ENCODE measurements at places on chromosomes 12 and 14.
A peak's percentile ranks its signal among the peaks of the same experiment; 100 is the strongest.

- H3K36me3 ChIP-seq = no peaks in the 10 kb centered on the region
- peaks cover 31% of the 10 kb centered on the region for H3K27me3 ChIP-seq
- H3K4me1 ChIP-seq = no peaks in the 10 kb centered on the region
- no peak for DNase-seq
These were observed 5.1 kb upstream of the SIX1 start for GRCh38 chr14:60654334-60654821.

DNA sequence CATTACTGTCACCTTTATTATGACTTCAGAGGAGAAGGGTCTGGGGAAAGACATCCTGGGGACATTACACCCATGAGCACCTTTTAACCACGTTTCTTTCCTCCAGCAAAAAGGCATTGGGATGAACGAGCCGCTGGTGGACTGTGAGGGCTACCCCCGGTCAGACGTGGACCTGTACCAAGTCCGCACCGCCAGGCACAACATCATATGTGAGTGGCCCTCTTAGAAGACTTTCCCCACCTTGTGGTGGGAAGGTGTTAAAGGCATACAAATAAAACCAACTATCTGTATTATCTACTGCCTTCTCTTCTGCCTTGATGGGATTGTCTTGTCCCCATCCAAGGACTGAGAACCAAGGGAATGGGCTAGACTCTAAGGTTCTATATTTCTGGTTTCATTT is 6.0 kb downstream of the PSMD9 start:
- no peaks in the 10 kb centered on the region for H3K27me3 ChIP-seq
- no peak overlapping the region for H3K4me3 ChIP-seq
- peak overlapping the region; percentile 35 for H3K27ac ChIP-seq
- H3K4me1 ChIP-seq = peaks cover 12% of the 10 kb centered on the region
- H3K36me3 ChIP-seq = no peaks in the 10 kb centered on the region

GRCh38 chr12:10235761-10236631 is 23.3 kb downstream of the GABARAPL1 start:
- H3K4me1 ChIP-seq = peaks cover 12% of the 10 kb centered on the region
- H3K27me3 ChIP-seq = peaks cover 29% of the 10 kb centered on the region
- no peaks in the 10 kb centered on the region for H3K36me3 ChIP-seq
- DNase-seq = peak; percentile 57
- no peak overlapping the region for H3K27ac ChIP-seq
- H3K4me3 ChIP-seq = no peak overlapping the region

- H3K27me3 ChIP-seq = no peaks in the 10 kb centered on the region
- no peaks in the 10 kb centered on the region for H3K36me3 ChIP-seq
- no peak for DNase-seq
These were observed 18.7 kb downstream of the FBXL14 start for GRCh38 chr12:1575408-1576401.

DNA sequence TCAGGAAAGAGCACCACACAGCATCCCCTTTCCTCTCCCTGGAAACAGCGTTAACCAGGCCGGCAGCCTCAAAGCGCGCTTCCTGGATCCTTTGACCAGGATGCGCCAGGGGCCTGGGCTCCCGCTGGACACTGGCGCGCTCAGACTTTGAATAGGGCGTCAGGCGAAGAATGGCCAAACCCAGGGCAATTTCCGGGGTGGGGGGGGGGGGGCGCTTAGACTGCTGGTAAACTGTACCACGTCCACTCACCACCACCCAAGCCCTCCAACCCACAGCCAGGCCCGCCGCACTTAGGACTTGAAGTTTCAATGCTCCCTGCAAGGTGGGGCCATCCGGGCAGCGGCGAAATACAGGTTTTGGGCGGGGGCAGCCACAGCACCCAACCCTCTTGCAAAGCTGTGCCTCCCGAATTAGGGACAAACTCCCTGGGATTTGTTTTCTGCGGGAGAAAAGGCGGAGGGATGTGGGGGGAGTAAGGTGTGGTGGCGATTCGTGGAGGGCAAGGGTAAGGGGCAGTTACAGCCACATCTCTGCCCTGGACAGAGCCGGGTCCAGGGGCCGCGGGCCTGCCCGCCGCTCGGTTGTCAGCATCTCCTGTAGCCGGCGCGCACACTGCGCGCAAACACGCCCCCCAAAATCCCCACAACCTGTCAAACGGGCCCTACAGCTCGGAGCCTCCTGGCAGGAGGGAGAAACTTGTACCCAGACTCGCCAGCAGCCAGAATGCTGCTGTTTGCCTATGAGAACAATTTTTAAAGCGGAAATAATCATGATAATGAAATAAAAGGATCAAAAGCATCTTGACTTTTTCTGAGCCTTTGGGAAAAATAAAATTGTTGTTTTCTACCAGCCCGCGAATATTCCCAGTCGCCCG is 958 bp downstream of the RTN1 start:
- no peak overlapping the region for H3K4me3 ChIP-seq
- no peak for DNase-seq
- H3K27ac ChIP-seq = no peak overlapping the region
- H3K4me1 ChIP-seq = no peaks in the 10 kb centered on the region

GRCh38 chr12:119687406-119687805 is 19.5 kb downstream of the PRKAB1 start:
- no peak overlapping the region for H3K4me3 ChIP-seq
- H3K4me1 ChIP-seq = 0 out of 2 replicates have a peak, but pooled peaks cover 2% of the 10 kb centered on the region
- no peak overlapping the region for H3K27ac ChIP-seq
- H3K27me3 ChIP-seq = no peaks in the 10 kb centered on the region

DNA sequence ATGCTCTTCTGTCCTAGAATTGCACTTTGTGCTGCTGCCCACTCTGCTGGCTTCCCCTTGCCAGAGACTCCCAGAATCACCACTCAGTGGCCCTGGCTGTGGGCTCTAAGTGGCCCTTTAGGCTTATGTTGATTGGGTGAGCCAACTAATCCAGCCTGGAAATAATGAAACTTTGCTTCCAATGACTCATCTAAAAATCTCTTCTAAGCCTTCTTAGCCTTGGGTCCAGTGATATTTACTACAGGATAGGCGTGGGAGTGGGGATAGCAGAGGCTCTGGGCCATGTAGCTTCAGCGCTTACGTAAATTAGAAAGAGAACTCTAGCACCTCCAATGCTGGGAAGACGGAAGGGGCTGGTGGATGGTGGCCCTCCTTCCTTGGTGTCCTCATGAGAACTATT is 137.9 kb downstream of the TTC8 start:
- no peak overlapping the region for H3K27ac ChIP-seq
- no peak for DNase-seq
- no peaks in the 10 kb centered on the region for H3K27me3 ChIP-seq
- no peak overlapping the region for H3K4me3 ChIP-seq
- H3K4me1 ChIP-seq = no peaks in the 10 kb centered on the region

DNA sequence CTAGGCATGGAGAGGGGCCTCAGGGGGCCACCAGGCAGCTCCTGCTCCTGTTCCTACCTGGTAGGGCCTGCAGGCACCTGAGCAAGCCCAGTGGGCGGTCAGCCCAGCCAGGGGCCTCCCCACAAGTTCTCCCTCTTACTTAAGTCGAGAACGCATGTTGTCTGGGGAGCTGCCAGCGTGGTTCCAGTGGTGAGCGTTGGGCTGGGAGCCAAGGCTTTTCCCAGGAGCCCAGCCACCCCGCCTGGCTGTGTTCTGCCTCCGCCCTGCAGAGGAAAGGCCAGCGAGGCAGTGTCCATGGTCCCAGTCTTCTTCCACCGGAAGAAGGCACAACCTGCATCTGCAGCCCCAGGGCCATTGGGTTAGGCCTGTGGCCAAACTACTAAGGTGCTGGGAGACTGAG is 1.4 kb downstream of the C14orf180 start:
- no peak overlapping the region for H3K27ac ChIP-seq
- no peaks in the 10 kb centered on the region for H3K4me1 ChIP-seq
- no peaks in the 10 kb centered on the region for H3K36me3 ChIP-seq
- H3K27me3 ChIP-seq = peaks cover 14% of the 10 kb centered on the region

GRCh38 chr14:63910583-63911363 is 58.0 kb downstream of the SYNE2 start:
- DNase-seq = no peak
- H3K36me3 ChIP-seq = no peaks in the 10 kb centered on the region
- no peak overlapping the region for H3K27ac ChIP-seq
- H3K4me3 ChIP-seq = no peak overlapping the region

DNA sequence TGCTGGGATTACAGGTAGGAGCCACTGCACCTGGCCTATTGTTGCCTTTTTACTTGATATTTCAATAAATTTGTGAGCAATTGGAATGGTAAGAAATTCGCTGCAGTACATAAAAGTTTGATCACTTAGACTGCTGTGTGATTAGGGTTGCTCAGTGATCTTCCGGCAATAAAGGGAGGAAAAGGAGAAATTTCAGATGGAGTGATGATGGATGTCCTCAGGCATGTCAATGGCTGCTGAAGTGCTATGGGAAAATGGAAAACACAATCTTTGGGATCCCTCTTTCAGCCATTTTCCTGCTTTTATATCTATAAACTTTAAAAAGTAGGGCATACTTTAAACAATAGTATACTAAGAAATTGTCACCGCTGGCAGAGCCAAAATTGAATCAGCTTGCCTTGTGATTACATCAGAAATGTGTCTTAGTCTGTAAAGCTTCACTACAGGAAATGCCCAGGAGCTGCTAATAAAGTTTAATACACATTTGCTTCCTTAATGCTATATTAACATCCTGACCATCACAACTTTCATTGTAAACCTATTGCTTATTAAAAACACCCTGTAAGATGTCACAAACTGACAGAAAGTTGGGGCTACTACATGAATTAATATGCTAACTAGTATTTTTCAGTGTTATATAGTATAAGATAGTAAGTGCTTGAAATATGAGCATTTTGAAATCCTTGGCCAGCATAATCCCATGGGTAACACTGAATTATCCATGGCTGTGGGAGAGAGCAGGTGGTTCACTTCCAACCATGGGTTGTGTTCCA is 13.7 kb upstream of the FBXL14 start:
- no peaks in the 10 kb centered on the region for H3K4me1 ChIP-seq
- DNase-seq = no peak
- no peak overlapping the region for H3K27ac ChIP-seq
- no peak overlapping the region for H3K4me3 ChIP-seq
- H3K36me3 ChIP-seq = no peaks in the 10 kb centered on the region

DNA sequence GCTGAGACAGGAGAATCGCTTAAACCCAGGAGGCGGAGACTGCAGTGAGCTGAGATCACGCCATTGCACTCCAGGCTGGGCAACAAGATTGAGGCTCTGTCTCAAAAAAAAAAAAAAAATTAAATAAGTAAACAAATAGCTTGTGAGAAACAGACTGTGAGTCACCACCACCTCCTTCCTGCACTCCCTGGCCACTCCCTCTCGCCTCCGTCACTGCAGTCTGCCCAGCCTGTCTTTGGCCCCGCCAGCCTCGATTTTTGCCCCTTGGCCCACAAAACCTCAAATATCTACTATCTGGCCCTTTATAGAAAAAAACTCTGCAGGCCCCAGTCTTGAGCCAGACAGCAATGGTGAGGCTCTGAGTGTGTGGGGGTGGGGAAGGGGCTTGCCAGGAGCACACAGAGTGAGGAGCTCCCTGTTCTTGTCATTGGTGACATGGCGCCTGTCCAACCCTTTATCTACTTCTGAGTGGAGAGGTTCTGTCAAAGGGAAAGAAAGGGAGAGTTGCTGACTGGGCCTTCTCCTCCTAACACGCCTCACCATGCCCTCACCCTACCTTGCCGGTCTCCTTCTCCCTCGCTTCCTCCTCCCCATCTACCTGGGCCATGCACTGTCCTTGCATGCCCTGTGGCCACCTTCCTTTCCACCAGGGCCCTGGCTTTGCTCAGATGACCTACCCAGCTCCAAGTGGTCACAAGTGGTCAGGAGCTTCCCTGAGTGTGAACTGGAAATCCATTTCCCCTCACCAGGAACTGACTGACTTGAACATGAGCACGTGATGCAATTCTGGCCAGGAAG is 22.1 kb downstream of the LGMN start:
- H3K36me3 ChIP-seq = no peaks in the 10 kb centered on the region
- H3K27ac ChIP-seq = no peak overlapping the region
- H3K4me1 ChIP-seq = no peaks in the 10 kb centered on the region
- H3K27me3 ChIP-seq = no peaks in the 10 kb centered on the region

GRCh38 chr12:75960954-75961661 is 70.5 kb downstream of the PHLDA1 start:
- no peaks in the 10 kb centered on the region for H3K27me3 ChIP-seq
- DNase-seq = peak; percentile 15
- H3K27ac ChIP-seq = peak overlapping the region; percentile 99

DNA sequence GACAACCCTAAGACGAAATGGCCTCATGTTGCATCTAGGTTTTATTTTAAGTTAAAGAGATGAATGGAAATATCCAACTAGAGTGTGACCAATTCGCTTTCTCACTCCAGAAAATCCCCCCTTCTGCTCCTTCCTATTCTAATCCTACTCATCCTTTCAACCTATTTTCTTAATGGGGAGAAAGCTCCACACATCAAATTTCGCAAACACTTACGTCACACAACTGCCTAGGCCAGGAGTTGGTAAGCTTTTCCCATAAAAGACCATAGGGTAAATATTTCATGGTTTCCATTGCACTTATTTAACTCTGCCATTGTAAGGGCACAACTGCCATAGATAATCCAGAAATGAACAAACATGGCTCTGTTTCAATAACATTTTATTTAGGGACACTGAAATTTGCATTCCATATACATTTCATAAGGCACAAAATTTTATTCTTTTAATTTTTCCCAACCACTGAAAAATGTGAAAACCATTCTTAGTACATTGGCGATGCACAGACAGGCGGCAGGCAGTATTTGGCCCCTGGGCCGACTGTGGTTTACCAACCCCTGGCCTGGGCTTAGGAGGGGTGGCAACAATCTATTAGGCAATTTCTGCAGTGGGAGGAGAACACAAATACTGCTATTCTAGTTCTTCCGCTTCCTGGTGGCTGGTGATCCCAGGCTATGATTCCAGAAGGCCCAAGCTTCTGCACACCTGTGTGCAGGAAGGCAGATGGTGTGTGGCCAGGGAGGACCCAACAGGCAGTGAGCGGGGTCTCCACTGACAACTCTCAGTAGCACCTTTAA is 67.2 kb upstream of the FOXN3 start:
- no peak overlapping the region for H3K4me3 ChIP-seq
- no peaks in the 10 kb centered on the region for H3K27me3 ChIP-seq
- H3K36me3 ChIP-seq = no peaks in the 10 kb centered on the region
- no peak overlapping the region for H3K27ac ChIP-seq
- no peaks in the 10 kb centered on the region for H3K4me1 ChIP-seq
- no peak for DNase-seq

- no peaks in the 10 kb centered on the region for H3K36me3 ChIP-seq
- no peaks in the 10 kb centered on the region for H3K4me1 ChIP-seq
- no peaks in the 10 kb centered on the region for H3K27me3 ChIP-seq
These were observed 75.0 kb downstream of the BICD1 start for GRCh38 chr12:32181498-32182175.

- H3K4me1 ChIP-seq = no peaks in the 10 kb centered on the region
- H3K27me3 ChIP-seq = no peaks in the 10 kb centered on the region
- no peak overlapping the region for H3K4me3 ChIP-seq
- no peak overlapping the region for H3K27ac ChIP-seq
- DNase-seq = no peak
These were observed 87.9 kb downstream of the PTPN11 start for GRCh38 chr12:112506513-112507166.

DNA sequence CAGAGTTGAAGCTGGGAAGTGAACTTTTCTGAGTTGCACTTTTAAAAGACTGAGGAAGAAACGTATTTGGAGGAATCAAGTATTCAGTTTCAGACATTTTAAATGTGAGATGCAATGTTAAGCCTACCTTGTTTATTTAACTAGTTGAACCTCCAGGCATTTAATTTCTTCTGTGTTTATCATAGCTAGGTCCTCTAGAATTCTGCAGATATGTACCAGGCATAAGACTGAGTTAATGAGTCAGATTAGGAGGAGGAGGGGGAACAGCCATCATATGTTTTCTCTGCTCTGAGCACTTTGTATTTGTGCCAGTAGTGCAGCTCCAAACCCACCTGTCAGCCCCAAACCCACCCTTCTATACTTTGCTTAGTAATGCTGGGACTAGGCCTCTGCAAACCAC is 16.4 kb upstream of the SAMD4A start:
- DNase-seq = no peak
- no peak overlapping the region for H3K27ac ChIP-seq
- no peaks in the 10 kb centered on the region for H3K4me1 ChIP-seq
